ENCODE measurements at places on chromosomes 16 and 17.

- DNase-seq, result no peak
These were observed 857 bp upstream of the STAT5A start for GRCh38 chr17:42287305-42287976.

- no peak for DNase-seq
These were observed 174.3 kb downstream of the MAP2K6 start for GRCh38 chr17:69588827-69589239.

DNA sequence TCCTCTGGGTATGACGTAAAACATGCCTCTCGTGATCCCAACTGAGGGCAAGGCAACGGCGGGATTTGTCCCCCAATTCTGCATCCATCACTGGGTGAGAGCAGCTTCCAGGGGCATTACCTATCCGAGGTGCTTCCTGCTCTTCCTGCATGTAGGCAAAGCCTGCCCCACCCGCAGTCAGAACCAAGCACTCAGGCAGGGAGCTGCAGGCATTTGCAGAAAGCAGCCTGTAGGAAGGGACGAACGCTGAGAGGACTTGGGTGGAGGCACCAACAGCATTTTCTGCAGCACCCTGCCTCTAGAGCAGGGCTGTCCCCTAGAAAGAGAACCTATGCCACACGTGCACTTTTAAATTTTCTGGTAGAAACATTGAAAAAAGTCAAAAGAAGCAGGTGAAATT lies 5.5 kb downstream of the BCO1 start:
- no peak for DNase-seq

- DNase-seq, result no peak
These were observed 9.2 kb upstream of the MEAK7 start for GRCh38 chr16:84513666-84514065.

DNA sequence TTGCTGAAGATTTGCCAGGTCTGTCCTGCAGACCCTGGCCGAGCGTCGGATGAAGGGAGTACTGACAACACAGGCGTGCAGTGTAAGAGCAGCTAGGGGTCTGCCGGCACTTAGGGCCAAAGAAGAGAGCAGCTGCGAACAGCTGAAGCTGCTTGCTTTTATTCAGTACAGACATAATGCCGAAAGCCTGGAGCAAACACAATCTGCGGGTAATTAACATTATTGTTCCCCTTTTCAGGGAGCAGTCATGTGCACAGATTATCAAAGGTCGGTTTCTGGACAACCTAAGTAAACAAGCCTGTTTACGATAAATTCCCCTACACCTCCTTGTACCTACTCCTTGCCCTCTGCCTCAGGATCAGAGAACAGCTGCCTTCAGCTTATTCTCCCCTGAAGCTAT lies 12.0 kb upstream of the KRT23 start:
- no peak for DNase-seq

GRCh38 chr17:64063766-64064224 lies 43.4 kb upstream of the ICAM2 start:
- peak; percentile 81 for DNase-seq

- no peak for DNase-seq
These were observed 109.2 kb downstream of the SDR42E1 start for GRCh38 chr16:81902025-81902424.

All from CD4-positive, alpha-beta T cell (primary cell).